ENCODE measurements at places on chromosomes 6 and 20. TPM values are rescaled to one million over a fixed set of nuclear protein-coding genes. Genes with fewer than 3 reads are reported as not detected.

LST1 gene
- not detected for polyA plus RNA-seq

DNA sequence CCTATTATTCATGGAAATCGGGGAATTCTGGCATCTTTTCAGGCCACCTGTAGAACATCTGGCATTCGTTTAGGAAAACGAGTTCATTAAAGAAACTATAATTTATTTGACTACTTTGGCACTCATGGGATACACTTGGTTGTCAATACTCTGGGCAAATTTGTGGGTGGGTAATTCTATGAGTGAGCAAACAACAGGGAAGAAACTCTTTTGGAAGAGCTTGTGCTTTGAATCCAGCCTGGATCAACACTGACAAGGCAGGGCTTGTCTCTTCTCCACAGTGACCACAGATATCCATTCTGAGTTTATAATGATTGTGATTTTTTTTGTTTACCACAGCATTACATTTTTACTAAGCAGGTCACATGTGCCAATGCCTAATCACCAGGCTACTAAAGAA, 394.7 kb downstream of the THBS2 start:
- no peak for DNase-seq

- no peak for DNase-seq
Measured at GRCh38 chr6:169959136-169960002, 207.9 kb downstream of the ERMARD start.

DNA sequence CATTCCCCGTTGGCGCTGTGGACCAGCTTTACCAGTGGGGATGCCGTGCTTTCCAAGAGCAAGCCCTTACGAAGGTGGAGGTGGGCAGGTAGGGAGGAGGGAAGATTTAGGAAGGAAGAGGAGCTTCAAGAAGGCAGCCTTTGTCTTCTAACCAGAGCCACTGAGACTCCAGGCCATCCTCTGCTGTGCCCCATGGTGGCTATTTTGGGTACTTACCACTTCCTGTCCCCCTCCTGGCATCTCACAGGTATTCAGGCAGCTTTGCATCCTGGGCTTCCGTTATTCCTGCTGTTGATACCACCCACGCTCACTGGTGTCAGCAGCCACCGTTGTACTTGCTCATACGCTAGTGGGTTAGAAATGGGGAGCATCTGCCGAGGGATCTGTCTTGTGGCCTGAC, 22.9 kb downstream of the ERMARD start:
- DNase-seq = no peak

OPRL1 gene
- 0.49 TPM for polyA plus RNA-seq

GRCh38 chr6:130937942-130938604, 110.9 kb downstream of the SMLR1 start:
- DNase-seq = peak; percentile 85

NEDD9 gene
- 35.2 TPM for polyA plus RNA-seq

COL21A1 gene
- 0.52 TPM for polyA plus RNA-seq

DNA sequence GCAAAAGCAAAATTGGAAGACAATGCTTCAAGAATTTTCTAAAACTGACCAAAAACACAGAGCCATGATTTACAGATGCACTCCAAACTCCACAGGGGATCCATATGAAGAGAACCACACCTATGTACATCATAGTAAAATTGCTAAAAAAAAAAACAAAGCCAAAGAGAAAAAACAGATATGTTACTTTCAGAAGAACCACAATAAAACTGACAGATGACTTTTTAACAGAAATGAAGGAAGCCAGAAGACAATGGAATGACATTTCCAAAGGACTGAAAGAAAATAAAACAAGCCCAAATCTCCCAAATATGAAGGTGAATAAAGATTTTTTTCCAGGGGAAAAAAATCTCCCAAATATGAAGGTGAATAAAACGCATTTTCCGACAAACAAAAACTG, 17.5 kb downstream of the TRERF1 start:
- no peak for DNase-seq

DNA sequence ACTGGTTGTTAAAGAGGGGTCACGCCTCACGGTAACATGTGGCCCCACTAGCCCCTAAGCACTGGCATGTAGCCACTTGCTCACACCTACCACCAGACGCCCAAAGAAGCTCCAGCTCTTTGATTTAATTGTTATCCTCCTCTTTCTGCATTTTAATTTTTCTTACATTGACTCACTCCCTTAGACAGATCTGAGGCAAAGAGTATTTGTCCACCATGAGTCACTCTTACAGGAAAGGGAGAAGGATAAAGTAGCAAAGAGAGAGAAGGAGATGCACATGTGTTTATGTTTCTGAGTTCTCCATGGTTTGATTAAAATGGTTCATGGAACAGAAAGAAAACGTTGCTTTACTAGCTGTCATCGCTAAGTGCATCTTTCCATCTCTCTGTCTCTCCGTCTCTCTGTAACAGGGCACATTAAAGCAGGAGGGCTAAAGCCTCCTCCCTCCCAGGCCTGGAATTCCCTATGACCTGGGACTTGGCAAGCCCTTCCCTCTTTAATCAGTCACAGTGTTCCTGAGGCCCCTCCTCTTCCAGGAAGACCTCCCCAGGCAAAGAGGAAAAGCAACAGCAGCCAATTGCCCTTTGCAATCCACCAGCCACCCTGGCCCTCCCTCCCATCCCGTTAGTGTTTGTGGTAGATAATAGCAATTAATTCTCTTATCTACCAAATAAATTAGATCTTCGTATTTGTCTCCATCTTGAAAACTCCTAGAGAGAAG, 112.8 kb upstream of the TSHZ2 start:
- peak; percentile 87 for DNase-seq

GRCh38 chr6:64225503-64225902, 589.9 kb downstream of the PHF3 start:
- no peak for DNase-seq

- no peak for DNase-seq
Measured at GRCh38 chr6:14877758-14878157, 368.1 kb upstream of the JARID2 start.

GRCh38 chr6:125544819-125545218, 204.6 kb upstream of the HEY2 start:
- no peak for DNase-seq

DNA sequence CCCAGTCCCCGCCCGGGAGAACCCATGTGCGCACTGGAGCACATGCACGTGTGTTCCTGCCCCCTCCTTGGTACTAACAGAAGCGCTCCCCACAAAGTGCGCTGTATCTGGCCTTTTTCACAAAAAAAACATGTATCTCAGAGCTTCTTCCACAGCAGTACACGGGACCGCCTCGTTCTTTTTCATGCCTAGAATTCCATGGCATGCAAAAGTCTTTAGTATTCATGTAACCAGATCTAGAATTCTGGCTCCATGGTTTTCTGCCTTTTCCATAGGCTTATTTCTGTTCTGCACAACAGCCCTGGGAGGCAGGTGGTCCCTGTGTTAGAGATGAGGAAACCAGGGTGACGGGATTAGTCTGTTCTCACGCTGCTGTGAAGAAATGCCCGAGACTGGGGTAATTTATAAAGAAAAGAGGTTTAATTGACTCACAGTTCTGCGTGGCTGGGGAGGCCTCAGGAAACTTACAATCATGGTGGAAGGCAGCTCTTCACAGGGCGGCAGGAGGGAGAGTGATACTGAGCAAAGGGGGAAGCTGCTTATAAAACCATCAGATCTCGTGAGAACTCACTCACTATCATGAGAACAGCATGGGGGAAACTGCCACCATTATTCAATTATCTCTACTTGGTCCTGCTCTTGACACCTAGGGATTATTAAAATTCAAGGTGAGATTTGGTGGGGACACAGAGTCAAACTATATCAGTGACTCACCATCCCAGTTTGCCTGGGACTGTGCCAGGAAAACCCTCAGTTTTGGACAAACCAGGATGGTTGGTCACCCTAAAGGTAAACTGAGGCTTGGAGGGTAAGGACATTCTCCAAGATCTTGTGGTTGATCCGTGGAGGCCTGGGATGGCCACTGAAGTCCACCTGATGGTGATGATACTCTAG, 41.0 kb downstream of the C20orf203 start:
- DNase-seq = no peak

DNA sequence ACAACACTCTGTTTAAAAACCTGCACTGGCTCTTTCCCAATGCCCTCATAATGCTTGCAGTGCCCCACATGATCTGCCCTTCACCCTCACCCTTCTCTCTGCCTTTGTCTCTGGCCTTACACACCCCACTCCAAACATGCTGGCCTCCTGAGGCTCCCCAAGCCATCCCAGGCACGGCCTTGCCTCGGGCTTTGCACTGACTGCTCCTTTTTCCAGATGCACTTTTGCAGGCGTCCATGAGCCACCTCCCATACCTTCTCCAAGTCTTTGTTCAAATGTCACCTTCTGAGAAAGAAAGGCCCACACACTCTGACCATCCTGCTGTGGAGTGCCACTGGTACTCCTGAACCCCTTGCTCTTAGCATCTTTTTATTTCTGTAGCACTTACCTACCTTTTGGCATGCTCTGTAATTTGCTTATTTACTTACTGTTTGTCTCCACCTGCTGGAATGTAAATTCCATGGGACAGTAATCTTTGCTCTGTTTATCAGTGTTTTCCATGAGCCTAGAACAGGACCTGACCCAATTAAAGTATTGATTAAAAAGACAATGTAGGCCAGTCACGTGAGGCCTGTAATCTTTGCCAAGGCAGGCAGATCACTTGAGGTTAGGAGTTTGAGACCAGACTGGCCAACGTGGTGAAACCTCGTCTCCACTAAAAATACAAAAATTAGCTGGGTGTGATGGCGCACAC, 30.7 kb downstream of the GFRA4 start:
- DNase-seq = no peak

MEP1A gene
- not detected for polyA plus RNA-seq

EPHA7 gene
- 0.03 TPM for polyA plus RNA-seq

- DNase-seq = peak; percentile 15
Measured at GRCh38 chr6:114195027-114195365, 147.8 kb downstream of the HS3ST5 start.

UNC5CL gene
- polyA plus RNA-seq = 0.01 TPM
